Activated CD4-positive, alpha-beta T cell treated with anti-CD3 and anti-CD28 coated beads, Interleukin-2, amount 50 U/mL, for 16 hours (primary cell): ENCODE measurements at places on chromosomes 1 and 21.

- DNase-seq, result no peak
Observed at GRCh38 chr1:183739082-183739481, 65.8 kb upstream of the RGL1 start.

DNA sequence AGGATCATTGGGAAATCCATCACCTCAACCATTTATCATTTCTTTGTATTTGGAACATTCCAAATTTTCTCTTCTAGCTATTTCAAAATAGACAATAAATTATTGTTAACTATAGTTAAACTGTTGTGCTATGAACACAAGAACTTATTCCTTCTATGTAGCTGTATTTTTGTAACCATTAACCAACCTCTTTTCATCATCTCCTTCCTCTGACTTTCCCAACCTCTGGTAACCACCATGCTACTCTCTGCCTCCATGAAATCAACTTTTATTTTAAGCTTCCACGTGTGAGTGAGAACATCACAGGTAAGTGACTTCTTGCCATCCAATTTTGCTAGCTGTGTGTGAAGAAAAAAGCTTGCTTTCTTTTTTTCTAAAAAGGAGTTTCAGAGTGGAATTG lies 418 bp downstream of the IFI44L start:
- no peak for DNase-seq

- DNase-seq, result no peak
Observed at GRCh38 chr1:235102993-235103411, 25.6 kb downstream of the TOMM20 start.

GRCh38 chr1:215728169-215728568 lies 161.1 kb downstream of the KCTD3 start:
- no peak for DNase-seq

DNA sequence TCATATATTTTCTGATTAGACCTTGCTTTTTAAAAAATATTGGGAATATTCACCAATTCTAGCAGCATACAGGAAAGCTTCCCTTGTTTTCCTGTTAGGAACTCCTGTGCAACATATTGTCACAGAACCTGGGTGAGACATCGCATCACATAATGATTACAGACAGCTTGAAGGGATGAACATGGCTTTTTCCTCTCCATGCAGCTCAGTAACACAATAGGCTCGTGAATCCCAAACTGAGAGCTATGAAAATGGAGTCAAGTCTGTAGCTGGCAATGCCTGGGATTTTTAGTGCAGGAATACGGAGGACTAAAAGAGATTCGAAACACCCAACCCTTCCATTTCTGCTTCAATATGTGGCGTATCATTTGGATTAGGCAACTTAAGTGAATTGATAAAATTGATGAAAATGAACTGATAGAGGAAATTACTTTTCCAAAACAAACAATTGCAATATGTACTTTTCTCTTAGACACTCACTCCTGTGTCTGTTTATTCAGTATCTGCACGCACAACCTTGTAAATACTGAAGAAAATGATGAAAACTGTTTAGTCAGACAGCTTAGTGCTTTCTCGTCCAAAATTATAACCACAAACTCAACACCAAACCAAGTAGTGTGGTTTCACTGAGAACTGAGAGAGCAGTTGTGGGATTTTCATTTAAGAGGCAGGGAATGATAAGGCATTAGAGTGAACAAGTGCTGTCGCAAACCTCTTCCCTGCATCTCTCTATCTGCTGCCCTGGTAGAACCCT lies 250.4 kb downstream of the PTBP2 start:
- no peak for DNase-seq

- no peak for DNase-seq
Observed at GRCh38 chr1:109762039-109762585, 1.6 kb downstream of the EPS8L3 start.

- no peak for DNase-seq
Observed at GRCh38 chr1:29338908-29339575, 102.7 kb downstream of the PTPRU start.

DNA sequence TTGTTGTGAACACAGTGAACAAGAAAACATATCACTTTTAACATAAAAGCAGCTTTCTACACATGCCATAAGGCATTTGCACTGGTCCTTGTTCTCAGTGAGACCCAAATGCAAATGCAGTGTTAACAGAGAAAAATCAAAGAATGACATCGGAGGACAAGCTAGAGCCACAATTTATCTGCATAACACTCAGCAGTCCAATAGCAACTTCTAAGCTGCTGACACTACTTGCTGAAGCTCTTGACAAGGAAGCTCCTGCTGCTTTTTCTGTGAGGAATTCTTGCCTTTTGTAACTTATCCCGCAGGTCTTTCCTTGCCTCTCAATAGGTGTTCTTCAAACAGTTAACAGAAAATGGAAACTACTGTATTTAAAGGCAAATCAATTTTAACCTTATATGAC lies 34.7 kb downstream of the USH2A start:
- no peak for DNase-seq

DNA sequence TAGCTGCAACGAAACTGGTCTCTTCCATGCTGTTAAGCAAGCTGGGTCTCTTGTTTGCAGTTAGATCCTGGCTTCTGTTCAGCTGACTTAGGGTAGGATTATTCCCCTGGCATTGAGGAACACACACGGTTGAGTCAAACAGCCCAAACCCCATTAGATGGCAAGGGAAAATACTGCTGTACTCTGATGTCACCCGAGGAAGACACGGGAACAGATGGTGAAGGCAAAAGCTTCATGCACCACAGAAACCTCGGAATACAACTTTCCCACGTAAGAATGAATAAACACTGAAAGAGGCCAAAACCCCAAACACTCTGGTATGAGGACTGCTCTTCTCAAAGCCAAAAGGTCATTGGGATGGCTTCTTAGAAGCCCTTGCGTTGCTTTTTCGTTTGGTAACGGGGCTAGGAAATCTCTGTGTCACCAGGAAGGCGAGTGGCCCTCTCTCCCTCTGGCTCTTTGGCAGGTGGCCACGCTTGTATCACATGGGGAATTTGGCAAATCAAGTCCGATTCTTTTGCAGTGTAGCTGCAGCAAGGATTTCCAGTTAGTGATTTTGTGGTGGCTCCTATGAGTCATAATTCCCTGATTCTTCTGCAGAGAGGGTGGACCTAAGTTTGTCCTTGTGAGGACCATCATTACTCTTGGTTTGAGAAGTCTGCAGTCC lies 16.7 kb upstream of the LYST start:
- peak; percentile 41 for DNase-seq

DNA sequence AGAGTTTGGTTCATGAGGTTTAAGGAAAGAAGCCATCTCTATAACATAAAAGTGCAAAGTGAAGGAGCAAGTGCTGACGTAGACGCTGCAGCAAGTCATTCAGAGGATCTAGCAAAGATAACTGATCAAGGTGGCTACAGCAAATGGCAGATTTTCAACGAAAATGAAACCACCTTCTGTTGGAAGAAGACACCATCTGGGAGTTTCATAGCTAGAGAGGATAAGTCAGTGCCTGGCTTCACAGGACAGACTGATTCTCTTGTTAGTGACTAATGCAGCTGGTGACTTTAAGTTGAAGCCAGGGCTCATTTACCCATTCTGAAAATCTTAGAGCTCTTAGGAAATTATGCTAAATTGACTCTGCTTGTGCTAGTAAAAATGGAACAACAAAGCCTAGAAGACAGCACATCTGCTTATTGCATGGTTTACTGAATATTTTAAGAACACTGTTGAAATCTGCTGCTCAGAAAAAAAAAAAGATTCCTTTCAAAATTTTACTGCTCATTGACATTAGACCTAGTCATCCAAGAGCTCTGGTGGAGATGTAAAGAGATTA lies 10.5 kb downstream of the MAEL start:
- DNase-seq, result peak; percentile 45

GRCh38 chr1:14326857-14327256 lies 271.6 kb upstream of the KAZN start:
- DNase-seq, result no peak

DNA sequence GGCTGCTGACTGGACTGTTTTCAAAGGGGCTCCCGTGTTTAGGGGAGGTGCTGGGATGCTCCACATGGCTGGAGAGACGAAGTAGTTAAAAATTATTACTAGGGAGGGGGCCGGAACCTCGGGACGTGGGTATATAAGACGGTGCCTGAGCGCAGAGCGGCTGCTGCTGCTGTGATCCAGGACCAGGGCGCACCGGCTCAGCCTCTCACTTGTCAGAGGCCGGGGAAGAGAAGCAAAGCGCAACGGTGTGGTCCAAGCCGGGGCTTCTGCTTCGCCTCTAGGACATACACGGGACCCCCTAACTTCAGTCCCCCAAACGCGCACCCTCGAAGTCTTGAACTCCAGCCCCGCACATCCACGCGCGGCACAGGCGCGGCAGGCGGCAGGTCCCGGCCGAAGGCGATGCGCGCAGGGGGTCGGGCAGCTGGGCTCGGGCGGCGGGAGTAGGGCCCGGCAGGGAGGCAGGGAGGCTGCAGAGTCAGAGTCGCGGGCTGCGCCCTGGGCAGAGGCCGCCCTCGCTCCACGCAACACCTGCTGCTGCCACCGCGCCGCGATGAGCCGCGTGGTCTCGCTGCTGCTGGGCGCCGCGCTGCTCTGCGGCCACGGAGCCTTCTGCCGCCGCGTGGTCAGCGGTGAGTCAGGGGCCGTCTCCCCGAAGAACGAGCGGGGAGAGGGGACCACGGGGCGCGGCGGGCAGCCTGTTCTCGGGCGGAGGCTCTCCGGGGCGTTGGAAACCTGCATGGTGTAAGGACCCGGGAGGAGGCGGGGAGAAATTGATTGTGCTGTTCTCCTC lies at the start of gene CHODL:
CHODL (plus strand) TSS at position 163 of the 793 bp plus-strand sequence; CDS start at position 554, 391 bp downstream.
- DNase-seq, result no peak

GRCh38 chr21:45970674-45971615 lies 10.6 kb upstream of the COL6A1 start:
- peak; percentile 28 for DNase-seq
